Mesendoderm (in vitro differentiated cells): ENCODE measurements at places on chromosomes 7 and 10.

GRCh38 chr7:19117091-19117869, at the start of gene TWIST1:
Gene TWIST1, minus strand, starts transcription at chr7:19117636. Its CDS starts 315 bp downstream, at chr7:19117321.
- peak; percentile 93 for DNase-seq

DNA sequence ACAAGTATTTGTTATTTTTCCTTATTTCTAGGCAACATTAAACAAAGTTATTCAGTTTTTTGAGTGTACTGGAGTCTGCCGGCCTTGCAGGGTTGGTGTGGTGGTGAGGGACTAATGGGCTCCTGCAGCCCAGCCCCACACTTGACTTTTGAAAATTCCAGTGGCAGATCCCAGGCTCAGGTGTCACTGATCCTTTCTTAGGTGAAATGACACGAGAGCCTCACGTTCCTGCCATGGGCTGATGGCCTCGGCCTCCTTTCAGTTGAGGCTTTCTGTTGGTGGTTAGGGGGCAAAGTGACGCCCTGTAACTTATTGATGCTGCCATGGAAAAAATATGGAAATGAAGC, 117.9 kb downstream of the NKX6-2 start:
- no peak for DNase-seq

- DNase-seq, result no peak
These were observed 250.4 kb downstream of the ELMO1 start for GRCh38 chr7:37198041-37198905.

GRCh38 chr10:80133206-80133605, 676 bp downstream of the PLAC9 start:
- no peak for DNase-seq

DNA sequence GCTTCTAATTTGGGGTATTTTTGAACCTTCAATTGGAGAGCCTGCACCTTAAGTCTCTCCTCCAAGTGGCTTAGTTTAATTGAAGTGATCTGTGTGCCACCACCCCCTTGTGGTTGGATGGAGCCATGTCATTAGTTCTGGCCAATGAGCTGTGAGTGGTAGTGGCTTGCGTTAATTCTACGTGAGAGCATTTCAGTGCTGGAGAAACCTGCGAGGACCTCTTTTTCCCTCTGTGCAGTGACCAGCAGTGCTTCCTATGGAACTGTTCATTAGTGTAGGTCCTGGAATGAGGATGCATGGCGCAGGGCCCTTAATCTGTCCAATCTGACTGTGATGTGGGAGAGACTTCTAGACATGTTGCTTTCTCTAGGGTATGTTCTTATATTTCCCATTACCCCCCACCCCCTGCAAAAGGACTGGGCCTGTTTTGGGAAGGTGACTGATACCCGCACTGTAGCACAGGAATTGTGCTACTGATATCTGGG, 3.8 kb downstream of the HILPDA start:
- DNase-seq, result peak; percentile 87

- DNase-seq, result no peak
These were observed 23.4 kb upstream of the TMEM229A start for GRCh38 chr7:124056234-124056633.

DNA sequence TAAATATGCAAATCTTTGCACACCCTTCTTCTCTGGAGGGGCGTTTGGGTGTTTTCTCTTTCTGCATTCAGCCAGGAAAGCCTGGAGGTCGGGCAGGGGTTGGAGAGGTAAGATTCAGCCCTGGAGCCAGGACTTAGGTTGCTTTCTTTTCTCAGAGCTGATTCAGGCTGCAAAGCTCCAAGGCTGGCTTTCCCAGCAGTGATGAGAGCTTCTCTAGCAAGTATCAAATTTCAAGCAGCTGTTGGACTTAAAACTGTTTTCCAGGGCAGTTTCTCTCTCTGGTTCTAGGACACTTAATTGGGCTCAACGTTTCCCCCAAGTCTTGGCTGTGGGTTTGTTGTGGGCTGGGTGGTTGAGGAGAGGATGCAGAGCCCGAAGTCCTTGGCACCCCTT, 608 bp downstream of the AKR1B10 start:
- DNase-seq, result no peak

GRCh38 chr10:3668966-3669330, 116.1 kb downstream of the KLF6 start:
- no peak for DNase-seq

DNA sequence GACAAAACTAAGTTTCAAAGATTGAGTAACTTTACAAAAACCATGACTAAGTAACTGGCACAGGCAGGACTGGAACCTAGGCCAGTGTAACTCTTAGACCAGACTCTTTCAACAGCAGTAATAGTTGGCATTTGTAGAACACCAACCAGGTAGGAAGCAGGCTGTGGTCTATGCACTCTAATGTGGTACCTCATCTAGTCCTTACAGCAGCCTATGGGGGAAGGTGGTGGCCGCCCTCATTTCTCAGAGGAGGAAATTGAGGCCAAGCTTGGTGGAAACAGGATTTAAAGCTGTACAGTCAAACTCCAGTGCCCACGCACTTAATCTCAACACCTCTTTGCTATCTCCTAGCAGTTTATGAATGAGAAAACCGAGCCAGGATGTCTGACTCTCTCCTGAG, 165.4 kb upstream of the LRGUK start:
- no peak for DNase-seq

GRCh38 chr10:35386594-35387174, 50.4 kb downstream of the CCNY start:
- no peak for DNase-seq

DNA sequence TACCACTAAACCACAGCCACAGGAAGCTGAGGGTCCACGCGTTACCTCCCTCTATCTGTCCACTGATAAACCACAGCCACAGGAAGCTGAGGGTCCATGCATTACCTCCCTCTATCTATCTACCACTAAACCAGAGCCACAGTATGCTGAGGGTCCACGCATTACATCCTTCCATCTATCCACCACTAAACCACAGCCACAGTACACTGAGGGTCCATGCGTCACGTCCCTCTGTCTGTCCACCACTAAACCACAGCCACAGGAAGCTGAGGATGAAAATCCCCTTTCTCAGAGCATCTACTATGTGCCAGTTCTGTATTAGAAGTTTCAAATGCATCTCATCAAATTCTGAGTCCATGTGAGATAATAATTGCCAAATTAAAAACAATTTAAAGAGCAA, 589.3 kb downstream of the DNAJB6 start:
- DNase-seq, result no peak

DNA sequence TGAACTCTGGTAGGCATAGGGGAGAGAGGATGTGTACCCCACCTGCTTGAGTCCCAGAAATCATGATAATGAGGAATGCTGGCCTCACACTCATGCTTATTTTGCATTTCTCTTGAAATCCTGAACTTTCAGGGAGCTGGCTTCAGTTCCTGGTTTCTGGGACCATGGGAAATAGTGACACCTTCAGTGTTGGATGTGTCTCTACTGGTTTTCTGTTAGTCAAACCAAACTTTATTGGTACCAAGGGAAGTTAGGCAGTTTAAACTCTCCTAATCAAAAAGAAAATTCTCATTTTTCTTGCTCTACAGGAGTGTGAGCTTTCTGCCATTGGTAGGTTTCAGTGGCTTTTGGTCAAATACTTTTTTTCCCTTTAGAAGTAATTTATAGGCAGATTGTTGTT, 11.8 kb upstream of the PCGF5 start:
- DNase-seq, result peak; percentile 39

DNA sequence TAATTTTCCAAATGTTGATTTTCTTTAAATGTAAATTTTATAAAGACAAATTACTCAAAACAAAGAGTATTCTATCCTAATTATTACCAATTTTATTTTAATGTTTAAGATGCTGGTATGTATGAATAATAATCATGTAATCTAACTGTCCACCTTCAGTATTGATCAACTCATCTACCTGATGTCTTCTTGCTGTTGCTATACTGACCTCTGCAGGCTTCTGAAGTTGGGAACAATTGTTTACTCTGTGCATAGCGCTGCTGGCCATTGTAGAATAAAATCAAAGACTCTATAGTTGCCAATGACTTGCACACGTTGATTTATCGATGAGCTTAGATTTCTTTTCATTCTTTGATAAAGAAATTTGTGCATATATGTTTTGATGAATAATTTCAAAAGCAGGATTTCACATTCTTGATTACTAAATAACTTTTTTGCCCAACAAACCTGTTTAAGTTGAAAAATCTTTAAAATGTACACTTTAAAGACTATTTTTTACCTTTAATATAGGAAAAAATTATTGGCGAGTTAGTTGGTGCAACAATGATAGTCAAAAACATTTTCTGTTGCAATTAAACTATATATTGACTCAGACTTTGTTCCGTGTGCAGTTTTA, 282.3 kb downstream of the TFEC start:
- peak; percentile 32 for DNase-seq

GRCh38 chr7:4682621-4683042, 537 bp downstream of the FOXK1 start:
- peak; percentile 63 for DNase-seq

DNA sequence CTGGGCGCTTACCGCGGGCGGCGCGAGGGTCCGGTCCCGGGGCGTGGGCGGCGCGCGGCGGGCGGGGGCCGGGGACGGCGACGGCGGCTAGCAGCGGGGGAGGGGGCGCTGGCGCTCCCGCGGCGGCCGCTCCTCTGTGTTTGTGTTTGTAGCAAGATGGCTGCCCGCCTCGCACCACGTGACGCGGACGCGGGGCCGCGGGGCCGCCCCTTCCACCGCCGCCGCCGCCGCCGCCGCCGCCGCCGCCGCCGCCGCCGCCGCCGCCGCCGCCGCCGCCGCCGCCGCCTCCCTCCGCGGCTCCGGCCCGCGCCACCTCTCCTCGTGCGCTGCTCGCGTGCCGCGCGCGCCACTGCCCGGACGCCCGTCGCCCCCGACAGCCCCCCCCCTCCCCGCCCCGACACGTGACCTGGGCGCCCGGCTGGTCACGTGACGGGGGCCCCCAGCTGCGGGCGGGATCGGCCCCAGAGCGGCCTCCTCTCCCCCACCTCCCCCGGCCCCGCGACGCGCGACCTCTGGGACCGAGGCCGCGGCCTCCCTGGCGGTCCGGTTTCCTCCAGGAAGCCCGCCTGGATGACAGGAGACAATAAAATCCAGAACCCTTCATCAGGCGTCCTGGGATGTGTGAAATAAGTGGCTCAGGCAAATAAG, at the start of gene GIGYF1:
Gene GIGYF1 (minus strand): TSS at position 153 of the 648 bp plus-strand sequence. CDS start 6,012 bp downstream, outside the sequence.
- peak; percentile 69 for DNase-seq

GRCh38 chr10:94225589-94225988, 137.2 kb downstream of the NOC3L start:
- DNase-seq, result peak; percentile 37

- no peak for DNase-seq
These were observed 54.0 kb upstream of the KCNIP2 start for GRCh38 chr10:101897633-101898032.

DNA sequence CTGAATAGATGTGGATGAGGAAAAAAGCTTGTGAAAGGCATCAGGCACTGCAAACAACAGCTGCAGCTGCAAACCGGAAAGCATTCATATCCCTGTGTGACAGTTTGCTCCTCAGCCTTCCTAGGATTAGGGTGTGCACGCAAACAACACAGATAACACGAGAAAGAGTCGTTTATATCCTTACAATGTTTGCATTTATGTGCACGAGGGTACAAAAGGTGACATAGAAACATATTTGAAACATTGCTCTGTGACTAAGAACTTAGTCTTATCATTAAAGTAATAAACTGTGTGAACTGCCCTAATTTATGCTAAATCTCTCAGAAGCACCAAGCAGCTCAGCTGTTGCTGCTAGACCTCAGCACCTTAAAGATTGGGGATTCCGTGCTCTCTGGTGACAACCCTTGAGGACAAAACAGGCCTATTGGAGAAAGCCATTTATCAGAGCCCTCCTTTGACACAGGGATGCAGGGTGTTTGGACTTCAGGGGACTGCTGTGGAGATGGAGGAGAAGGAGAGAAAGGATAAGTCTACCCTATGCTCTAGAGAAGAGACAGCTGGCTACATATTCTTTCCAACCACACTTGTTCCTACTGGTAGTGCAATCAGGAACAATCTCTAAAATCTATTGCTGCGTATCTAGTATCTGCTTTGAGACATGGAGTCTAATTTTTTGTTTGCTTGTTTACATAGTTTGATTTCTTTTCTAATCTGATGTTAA, 176.2 kb downstream of the GNAT3 start:
- DNase-seq, result peak; percentile 47

GRCh38 chr10:30313579-30314350, 35.3 kb downstream of the MTPAP start:
- no peak for DNase-seq
